Fibroblast of villous mesenchyme (primary cell): ENCODE measurements at places on chromosomes 5 and 9.

DNA sequence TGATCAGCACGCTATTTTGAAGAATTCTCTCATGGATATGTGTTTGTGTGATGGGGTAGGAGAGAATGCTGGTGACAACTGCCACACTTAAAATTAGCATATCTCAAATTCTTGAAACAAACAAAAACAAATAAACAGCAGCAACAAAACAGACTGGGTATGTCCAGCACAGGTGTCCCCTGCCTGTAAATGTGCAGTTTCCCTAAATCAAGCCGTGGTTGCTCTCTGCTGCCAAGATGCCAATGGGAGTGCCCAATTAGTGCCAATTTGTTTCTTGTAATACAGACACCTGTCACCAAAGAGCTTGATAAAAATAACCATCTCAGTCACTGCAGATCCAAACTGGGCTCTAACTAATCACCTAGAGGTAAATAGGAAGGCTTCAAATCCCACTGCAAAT lies 144.2 kb upstream of the SMARCA2 start:
- no peak for DNase-seq

DNA sequence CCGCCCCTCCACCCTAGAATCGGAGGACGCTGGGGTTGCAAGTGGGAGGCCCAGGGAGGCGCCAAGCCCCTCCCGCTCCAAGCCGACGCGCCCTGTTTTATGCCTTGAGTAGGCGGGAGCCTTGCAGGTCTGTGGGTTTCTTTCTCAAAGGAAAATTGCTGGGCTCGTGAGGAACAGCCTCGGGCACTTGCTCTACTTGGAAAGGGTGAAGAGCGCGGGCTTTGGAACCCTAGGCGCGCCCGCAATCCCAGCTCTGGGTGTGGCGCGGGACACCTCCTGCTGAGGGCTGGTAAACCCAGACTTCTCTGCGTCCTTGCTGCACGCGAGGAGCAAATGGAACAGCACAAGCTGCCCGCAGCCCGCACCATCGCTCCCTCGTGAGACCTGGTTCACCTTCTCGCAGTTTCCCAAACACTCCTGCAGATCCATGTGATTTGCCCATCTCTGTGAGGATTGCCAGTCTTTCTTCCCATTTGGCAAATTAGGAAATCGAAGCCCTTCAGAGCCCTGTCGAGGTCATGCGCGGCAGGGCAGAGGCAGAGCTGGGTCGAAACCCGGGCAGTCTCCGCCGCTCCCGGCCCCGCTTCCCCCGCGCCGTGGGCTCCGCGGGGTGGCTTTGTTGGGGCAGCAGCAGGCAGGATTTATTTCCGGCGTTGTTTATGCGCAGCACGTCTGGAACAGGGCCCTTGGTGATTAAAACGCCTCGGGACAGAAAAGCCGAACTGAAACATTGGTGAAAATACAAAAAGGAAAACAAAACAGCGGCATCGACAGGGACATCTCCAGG lies 98.4 kb upstream of the CPLX2 start:
- no peak for DNase-seq

- no peak for DNase-seq
These were observed 2.8 kb upstream of the IL3 start for GRCh38 chr5:132057498-132058255.

DNA sequence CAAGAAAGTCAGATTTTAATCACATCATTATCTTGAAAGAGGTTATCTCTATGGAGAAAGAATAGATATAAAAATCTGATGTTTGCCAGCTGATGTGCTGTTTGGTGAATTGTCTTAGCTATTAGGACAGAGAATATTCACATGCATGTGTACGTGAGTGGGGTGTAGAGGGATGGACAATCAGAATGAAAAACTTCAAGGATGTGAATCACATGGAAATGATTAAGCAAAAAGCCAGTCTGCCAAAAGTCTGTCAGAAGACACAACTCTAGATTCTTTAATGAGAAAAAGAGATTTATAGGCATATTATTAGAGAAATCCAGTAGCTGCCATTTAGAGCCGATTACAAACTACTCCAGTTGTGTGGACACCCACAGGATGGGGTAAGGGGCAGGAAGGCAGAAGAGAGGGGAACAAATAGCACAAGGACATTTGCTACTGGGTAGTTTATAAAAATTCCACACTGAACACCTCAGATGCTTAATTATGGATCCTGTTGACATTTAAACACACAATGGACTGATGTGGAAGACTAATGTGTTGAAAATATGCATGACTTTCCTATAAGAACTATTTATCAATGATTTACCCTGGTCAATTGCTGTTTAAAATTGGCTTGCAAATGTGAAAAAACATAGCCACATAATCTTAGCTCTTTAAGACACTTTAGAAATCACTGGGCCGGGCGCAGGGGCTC lies 127.4 kb downstream of the PTTG1 start:
- no peak for DNase-seq

- DNase-seq = peak; percentile 52
These were observed 23.9 kb upstream of the KDM4C start for GRCh38 chr9:6733831-6734230.

- DNase-seq = no peak
These were observed 348.5 kb upstream of the IRX2 start for GRCh38 chr5:3099954-3100353.

DNA sequence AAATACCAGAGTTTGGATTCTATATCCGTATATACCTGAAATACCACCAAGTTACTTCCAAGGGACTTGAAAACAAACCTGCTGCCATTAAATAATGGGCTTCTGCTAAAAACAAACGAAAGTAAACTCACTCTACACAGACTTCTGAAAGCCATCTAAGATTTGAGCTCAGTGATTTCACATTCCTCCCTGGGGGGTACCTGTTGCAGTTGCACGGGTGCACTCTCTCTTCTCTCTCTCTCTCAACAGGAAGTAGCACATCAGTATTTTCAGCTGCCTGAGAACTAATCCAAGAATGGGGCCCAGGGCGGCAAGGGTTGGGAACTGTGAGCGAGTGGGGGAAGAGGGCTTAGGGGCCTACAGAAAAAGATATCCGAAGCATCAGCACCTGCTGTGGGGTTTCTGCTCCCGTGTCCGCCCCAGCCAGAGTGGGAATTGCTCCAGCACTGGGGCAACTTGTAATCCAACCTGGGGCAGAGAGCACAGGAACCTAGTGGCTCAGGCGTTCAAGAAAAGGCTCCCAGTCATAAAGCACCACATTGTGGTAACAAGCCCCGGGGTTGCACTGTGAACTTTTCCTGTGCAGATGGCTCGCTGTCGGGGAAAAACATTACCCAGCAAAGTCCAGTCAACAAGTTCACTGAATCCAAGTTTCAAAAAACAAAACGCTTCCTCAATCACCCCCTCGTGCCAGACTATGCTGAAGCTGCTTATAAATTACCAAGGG lies 99.8 kb downstream of the EFNA5 start:
- DNase-seq = no peak

GRCh38 chr5:16229357-16229940 lies 49.9 kb upstream of the MARCHF11 start:
- DNase-seq = no peak

- DNase-seq = no peak
These were observed 162.0 kb upstream of the SEMA6A start for GRCh38 chr5:116736671-116737070.

- DNase-seq = no peak
These were observed 1.1 kb upstream of the TNFAIP8 start for GRCh38 chr5:119354537-119355243.

- no peak for DNase-seq
These were observed 32.0 kb upstream of the PANK3 start for GRCh38 chr5:168611165-168611564.

GRCh38 chr5:71932131-71932654 lies 175.1 kb upstream of the MAP1B start:
- no peak for DNase-seq

DNA sequence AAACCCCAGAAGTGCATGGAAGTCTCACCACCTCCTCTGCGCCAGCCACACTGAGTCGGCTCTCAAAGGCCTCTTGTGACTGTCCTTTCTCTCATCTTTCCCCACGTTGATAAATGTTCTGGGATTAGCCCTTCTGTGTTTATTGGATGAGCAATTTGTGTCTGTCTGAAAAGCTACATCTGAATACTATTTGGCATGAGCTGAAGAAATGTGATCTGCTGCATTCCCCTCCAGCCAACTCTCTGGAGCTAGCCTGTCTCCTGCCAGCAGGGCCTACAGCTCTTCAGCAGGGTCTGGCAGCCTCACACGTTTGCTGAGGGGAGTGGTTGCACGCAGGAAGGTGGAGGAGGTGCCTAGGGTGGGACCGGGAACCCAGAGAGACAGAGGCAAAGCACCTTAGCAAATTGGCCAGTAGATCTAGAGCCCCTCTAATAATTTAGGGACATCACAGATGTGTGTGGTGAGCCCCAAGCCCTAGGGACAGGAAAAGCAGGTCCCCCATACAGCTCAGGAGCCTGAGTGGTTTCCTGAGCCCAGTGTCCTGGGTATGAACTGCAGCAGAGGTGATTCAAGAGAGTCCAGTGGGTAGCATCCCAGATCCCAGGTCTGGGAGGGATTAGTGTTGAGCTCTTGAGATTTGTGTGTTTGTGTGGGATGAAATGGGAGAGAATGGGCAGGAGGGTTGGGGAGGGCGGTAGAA lies 20.5 kb upstream of the B4GALT1 start:
- DNase-seq = peak; percentile 50

GRCh38 chr5:59799668-59800346 lies 93.7 kb downstream of the PDE4D start:
- DNase-seq = peak; percentile 72
